ENCODE measurements at places on chromosomes 11 and 22.

DNA sequence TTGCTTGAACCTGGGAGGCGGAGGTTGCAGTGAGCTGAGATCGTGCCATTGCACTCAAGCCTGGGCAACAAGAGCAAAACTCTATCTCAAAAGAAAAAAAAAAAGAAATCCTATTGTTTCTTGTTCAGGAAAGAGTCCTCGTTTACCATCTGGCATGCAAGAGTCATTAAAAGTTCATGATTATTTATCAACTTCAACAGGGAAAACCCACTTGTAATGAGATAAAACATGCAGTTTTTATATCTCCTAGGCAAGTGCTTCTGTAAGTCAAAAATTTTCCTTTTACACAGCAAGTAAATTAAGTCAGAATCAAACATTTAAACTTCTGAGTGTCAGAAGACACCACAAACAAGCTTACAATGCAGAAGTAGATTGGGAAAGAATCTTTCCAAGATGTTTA is 94.7 kb upstream of the CLPB start:
- DNase-seq: no peak

DNA sequence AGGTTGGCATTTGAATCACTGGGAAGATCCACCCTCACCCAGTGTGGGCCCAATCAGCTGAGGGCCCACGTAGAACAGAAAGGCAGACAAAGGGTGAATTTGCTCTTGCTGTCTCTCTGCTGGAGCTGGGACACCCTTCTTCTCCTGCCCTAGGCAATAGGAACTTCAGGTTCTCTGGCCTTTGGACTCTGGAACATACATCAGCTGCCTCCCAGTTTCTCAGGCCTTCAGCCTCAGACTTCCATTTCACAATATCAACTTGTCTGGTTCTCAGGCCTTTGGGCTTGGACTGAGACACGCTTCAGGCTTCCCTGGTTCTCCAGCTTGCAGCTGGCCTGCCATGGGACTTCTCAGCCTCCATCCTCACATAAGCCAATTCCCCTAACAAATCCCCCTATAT is 14.7 kb upstream of the ASRGL1 start:
- DNase-seq: no peak

DNA sequence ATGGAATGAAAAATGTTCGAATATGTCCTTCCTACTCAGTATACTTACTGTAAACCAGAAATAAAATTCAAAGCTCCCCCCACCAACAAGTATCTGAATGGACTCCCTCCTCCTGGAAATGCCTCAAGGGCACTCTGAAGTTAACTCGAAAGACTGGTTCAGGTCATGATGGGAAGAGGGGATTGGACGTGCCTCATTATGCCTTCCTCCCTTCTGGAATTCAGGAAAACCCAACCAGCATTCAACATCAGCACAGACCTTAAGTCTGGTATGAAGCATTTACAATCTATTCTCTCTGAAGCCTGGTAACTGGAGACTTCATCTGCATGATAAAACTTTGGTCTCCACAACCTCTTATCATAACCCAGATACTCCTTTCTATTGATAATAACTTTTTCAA is 428.3 kb upstream of the RAG2 start:
- DNase-seq: no peak

GRCh38 chr11:24478718-24479117 is 18.1 kb upstream of the LUZP2 start:
- no peak for DNase-seq

DNA sequence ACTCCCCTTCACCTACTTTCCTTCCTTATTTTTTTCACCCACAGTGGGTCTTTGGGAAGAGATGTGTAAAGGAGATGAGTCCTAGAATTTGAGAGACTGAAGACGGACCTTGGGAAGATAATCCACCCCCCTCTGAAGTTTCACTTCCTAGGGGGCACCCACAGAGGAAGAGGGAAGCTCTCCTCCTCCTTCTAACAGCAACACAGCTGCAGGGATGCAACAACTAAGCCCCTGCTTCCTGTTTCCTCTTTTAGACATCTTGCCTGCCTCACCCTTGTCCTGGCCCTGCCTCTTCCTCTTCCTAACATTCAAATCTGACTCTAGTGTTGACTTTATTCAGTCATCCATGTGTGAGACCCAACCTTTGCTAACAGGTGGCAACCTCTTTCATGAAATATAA is 424.6 kb downstream of the BUD13 start:
- DNase-seq: no peak

- peak; percentile 66 for DNase-seq
Measured at GRCh38 chr22:20089977-20090729, 10.1 kb downstream of the DGCR8 start.

DNA sequence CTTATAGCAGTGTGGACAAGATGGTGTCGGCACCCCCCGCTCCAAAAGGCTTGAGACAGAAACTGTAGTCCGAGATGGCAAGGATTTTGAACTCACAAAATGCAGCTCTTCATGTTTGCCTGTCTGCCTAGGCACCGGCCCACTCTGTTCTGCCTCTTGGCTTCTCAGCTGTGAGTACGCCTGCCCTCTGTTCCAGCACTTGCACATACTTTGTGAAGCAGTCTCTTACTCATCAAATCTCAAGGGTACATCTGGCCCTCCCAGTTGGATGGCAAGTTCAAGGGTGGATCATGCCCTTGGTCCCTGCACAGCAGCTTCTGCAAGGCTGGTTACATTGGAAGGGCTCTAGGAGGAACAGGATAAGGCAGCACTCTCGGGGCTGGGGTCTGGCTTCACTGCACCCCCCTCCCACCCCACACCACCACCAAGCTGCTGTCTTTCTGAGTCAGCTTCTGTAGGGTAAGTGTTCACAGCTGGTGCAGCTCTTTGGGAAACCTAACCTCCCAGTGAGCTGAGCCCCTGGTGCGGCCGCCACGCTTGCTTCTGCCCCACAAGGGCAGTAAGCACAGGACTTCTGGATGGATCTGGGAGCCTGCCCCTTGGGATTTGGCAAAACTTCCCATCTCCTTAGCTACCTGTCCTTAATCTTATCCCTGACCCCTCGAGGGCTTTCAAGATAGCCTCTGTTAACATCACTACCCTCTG is 37.2 kb downstream of the FAM83F start:
- DNase-seq: peak; percentile 79

GRCh38 chr11:72012897-72013721 is 14.4 kb downstream of the IL18BP start:
- DNase-seq: peak; percentile 89

DNA sequence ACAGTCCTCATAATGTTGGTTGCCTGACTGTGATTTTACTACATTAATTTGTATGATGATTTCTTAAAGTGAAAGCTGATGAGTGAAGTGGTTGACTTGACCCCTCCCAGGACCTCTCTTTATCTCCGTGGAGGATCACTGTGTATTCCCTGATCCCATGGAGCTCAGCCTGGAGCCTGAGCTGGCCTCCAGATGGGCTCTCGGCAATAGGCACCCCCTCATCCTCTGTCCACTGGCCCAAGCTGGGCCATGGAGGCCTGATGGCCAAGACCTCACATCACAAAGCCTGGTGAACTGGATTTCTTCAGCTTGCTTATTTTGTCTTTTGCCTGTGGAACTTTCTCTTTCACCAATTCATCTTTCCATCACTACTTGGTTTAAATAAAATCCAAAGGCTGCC is 75.2 kb downstream of the WNT11 start:
- DNase-seq: no peak

DNA sequence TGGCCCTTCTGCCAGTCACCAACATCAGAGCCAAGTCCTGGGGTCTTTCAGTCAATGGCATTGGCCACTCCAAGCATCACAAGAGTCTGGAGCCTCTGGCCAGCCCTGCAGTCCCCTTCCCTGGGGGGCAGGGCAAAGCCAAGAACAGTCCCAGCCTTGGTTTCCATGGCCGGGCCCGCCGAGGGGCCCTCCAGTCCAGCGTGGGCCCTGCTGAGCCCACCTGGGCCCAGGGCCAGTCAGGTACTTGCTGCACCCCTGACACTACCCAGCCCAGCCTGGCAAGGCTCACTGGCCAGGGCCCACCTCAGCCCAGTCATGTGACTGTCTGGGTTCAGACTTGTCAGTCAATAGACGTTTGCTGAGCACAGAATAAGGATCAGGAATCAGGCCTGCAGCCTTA is 10.8 kb downstream of the TMEM258 start:
- DNase-seq: no peak

DNA sequence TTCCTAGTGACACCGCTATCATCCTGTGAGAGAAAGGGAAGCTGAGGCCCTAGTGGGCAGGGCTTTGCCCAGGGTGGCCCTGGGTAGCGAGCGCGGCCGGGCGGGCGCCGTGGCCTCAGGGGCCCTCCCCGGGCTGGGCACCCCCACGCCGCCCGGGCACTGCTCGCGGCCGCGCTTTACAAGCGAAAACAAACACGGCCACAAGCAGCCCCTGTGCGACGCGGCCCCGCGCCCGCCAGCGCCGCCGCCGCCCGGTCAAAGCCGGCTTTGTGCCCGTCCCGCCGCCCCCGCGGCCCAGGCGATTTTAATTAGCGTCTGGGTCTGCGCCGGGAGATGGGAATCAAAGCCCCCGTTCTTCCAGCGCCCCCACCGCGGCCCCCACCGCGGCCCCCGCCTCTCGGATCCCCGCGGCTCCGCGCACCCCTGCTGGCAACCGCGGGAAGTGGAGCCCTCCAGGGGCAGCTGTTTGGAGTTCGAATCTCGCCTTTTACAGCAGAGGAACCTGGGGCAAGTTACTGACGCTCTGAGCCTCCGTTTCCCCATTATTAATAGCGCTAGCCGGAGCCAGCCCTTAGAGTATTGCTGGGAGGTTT is 47.9 kb downstream of the CHRDL2 start:
- no peak for DNase-seq

- DNase-seq: no peak
Measured at GRCh38 chr22:35229865-35230264, 27.4 kb upstream of the HMGXB4 start.

GRCh38 chr11:125968354-125968753 is 22.5 kb downstream of the VSIG10L2 start:
- no peak for DNase-seq

GRCh38 chr11:125173556-125173955 is 9.0 kb downstream of the PKNOX2 start:
- DNase-seq: no peak

DNA sequence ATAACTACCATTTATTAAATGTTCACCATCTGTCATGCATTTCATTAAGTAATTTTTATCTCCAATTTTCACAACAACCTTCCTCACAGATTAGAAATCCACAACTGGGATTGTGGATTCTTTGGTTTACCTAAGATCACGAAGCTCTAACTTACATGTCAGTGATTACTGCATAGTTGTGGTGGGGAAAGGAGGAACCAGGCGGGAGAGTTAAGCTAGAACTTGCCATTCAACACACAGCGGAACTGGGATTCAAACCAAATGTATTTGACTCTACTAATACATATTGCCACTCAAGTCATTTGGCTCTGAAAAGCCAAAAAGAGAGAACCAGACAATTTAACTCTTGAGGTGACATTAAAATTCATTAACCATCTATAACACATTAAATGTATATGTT is 10.4 kb upstream of the LAYN start:
- DNase-seq: no peak

DNA sequence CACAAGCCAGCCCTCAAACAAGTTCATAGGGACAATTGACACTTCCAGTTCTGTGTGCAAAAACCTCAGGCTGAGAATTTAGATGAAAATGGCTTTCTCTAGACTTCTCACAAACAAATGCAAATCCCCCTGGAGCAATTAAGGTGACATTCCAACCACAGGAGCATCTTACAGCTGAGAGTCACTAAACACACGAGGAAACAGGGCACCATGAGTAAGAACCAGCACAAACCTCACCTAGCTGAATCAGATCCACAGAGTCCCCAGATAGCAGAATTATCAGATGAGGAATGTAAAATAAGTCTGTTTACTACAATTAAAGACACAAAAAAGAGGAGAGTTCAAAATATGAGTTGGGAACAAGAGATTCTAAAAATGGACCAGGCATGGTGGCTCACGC is 51.5 kb downstream of the RTL6 start:
- DNase-seq: no peak

- DNase-seq: peak; percentile 5
Measured at GRCh38 chr22:25630447-25630846, 66.0 kb downstream of the GRK3 start.

All from fibroblast of mammary gland (primary cell).